Stomach (tissue), 19 donors: ENCODE measurements at places on chromosomes 3 and 15. TPM values are rescaled to one million over a fixed set of nuclear protein-coding genes. Genes with fewer than 3 reads are reported as not detected.

The TIPIN gene
- total RNA-seq: not detected

DNA sequence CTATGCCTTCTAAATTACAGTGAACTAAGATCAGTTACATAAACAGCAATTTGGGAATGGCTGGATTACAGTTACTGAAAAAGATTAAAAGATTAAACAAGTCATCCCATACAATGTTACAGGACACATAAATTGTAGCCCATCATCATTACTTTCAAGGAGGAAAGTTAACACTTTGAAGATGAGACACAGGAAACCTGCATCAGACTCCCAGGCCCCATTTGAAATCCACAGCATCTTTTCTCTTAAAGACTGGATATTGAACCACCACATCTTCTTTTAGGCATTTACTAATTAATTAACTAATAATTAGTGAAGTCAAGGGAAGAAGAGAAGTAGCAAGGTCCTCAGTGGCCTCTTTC is 170.2 kb downstream of the PLCL2 start:
- no peaks in the 10 kb centered on the region for H3K27me3 ChIP-seq
- H3K4me1 ChIP-seq: no peaks in the 10 kb centered on the region
- no peak overlapping the region for H3K4me3 ChIP-seq
- H3K36me3 ChIP-seq: no peaks in the 10 kb centered on the region

The RTP2 gene
- total RNA-seq: not detected

The PLSCR2 gene
- total RNA-seq: not detected

- no peak overlapping the region for H3K4me3 ChIP-seq
- peak; percentile 39 for DNase-seq
- H3K4me1 ChIP-seq: peaks cover 12% of the 10 kb centered on the region
- no peaks in the 10 kb centered on the region for H3K27me3 ChIP-seq
- H3K36me3 ChIP-seq: peaks cover 92% of the 10 kb centered on the region
Measured at GRCh38 chr3:47416041-47416440, 35.2 kb downstream of the PTPN23 start.

GRCh38 chr15:70095408-70096214 is 2.1 kb downstream of the TLE3 start:
- H3K36me3 ChIP-seq: peaks cover 5% of the 10 kb centered on the region
- H3K27ac ChIP-seq: peak overlapping the region; percentile 97
- H3K4me1 ChIP-seq: peaks cover 75% of the 10 kb centered on the region
- H3K4me3 ChIP-seq: peak overlapping the region; percentile 92
- H3K27me3 ChIP-seq: no peaks in the 10 kb centered on the region
